GM12892 (cell line): ENCODE measurements at places on chromosomes 4 and X.

- no peak for DNase-seq
Observed at GRCh38 chr4:142402900-142403299, 443.2 kb downstream of the INPP4B start.

DNA sequence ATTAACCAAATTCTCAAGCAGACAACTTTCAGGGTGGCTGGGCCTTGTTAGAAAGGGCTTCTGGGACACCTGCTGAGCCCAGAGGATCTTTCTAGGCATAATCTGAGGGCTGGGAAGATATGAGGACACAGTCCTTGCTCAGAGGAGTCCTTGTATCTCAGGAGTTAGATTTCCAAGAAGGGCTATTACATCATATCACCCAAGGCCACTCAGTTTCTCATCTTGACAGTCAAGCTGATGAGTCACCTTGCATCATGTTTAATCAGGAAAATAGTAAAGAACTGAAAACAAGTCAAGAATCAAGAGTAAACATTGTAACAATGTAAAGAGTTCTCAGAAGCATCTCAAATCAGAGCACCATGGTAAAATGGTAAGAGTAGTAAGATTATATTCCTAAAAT lies 4.0 kb downstream of the PCYT1B start:
- no peak for DNase-seq

- no peak for DNase-seq
Observed at GRCh38 chr4:113368056-113368455, 318.6 kb downstream of the ANK2 start.

DNA sequence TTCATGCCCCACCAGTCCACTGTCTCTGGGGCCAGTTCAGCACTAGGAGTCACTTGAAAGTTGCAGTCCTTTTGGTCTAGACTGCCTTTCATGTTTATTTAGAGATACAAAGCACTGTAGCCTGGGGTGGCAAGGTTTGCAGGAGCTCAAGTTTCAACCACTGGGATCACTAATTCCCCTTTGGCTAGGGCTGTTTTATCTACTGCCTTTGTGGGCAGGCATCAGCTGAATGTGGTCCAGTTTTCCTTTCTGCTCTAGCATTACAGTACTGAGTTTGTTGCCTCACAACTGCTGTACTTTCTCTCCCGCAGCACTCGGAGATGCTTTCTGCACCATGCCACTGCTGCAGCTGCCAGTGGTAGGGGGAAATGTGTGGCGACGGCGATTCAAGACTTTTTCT lies 222.3 kb upstream of the HDX start:
- no peak for DNase-seq

DNA sequence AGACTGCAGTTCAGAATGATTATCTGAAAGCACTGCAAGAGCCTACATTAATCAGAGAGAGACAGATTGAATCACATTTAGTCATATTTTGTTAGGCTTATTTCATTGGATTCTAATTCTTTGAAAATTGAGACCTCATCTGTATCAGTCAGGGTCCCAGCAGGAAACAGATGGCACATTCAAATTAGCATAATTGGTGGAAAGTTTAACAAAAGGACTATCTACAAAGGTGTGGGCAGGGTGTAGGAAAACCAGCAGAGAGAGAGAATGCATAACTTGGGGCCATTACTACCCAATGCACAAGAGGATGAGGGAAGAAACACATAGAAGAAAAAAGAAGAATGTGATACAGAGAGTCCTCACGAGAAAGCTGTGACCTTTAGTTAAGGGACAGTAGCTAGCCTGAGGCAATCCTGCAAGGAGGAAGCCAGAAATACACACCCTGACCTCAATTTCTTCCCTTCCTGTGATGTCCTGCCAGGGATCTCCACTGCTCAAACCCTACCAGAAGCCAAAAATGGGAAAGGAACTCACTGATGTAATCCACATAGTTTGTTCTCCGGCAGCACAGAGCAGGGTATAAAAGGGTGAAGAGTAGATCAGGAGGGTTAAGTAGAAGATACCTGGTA lies 17.7 kb upstream of the XKRX start:
- no peak for DNase-seq
